ENCODE measurements at places on chromosomes 1 and 21. TPM values are rescaled to one million over a fixed set of nuclear protein-coding genes. Genes with fewer than 3 reads are reported as not detected.

MROH7 gene
- total RNA-seq: 0.16 TPM

RORC gene
- total RNA-seq: not detected

NR5A2 gene
- total RNA-seq: 4.7 TPM

DDAH1 gene
- 27.3 TPM for total RNA-seq

FCRL4 gene
- total RNA-seq: not detected

Data from epithelial cell of alveolus of lung (primary cell).